ENCODE measurements at places on chromosomes 16 and 17. TPM values are rescaled to one million over a fixed set of nuclear protein-coding genes. Genes with fewer than 3 reads are reported as not detected.
A peak's percentile ranks its signal among the peaks of the same experiment; 100 is the strongest.

Gene ATXN2L
- 81.2 TPM for total RNA-seq

GRCh38 chr16:15847611-15848175 lies 9.1 kb downstream of the MYH11 start:
- no peaks in the 10 kb centered on the region for H3K36me3 ChIP-seq
- H3K27ac ChIP-seq, result no peak overlapping the region
- no peak for DNase-seq
- no peaks in the 10 kb centered on the region for H3K4me1 ChIP-seq

DNA sequence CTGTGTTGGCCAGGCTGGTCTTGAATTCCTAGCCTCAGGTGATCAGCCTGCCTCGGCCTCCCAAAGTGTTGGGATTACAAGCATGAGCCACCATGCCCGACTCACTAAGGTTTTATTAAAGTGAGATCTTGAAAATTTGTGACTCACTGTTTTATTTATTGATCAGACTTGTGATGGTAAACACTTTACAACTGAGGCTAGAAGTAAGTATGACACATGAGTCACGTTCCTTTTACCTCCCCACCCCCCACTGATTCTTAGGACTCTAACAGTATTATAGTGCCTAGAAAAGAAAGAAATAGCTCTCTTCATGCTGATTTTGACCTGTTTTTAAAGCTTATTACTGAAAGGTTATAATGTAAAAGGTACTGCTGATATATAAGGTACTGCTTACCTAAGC lies 160.6 kb downstream of the TANC2 start:
- DNase-seq, result no peak
- no peaks in the 10 kb centered on the region for H3K4me1 ChIP-seq
- no peak overlapping the region for H3K27ac ChIP-seq
- H3K36me3 ChIP-seq, result no peaks in the 10 kb centered on the region

Gene UMOD
- not detected for total RNA-seq

GRCh38 chr17:64572682-64573154 lies 65.9 kb downstream of the CEP95 start:
- no peaks in the 10 kb centered on the region for H3K4me1 ChIP-seq
- peak; percentile 54 for DNase-seq
- peaks cover 30% of the 10 kb centered on the region for H3K36me3 ChIP-seq
- H3K27me3 ChIP-seq, result no peaks in the 10 kb centered on the region
- no peak overlapping the region for H3K4me3 ChIP-seq

Gene ADGRG1
- not detected for total RNA-seq

GRCh38 chr17:15981208-15981607 lies 18.3 kb downstream of the ZSWIM7 start:
- H3K27me3 ChIP-seq, result no peaks in the 10 kb centered on the region
- H3K27ac ChIP-seq, result no peak overlapping the region
- H3K36me3 ChIP-seq, result peaks cover 36% of the 10 kb centered on the region

GRCh38 chr16:89326721-89327120 lies 109.2 kb downstream of the ZNF778 start:
- H3K27ac ChIP-seq, result peak overlapping the region; percentile 95
- H3K4me3 ChIP-seq, result no peak overlapping the region
- H3K4me1 ChIP-seq, result peaks cover 47% of the 10 kb centered on the region

GRCh38 chr17:42405963-42406495 lies 17.0 kb downstream of the CAVIN1 start:
- H3K4me3 ChIP-seq, result no peak overlapping the region
- no peaks in the 10 kb centered on the region for H3K36me3 ChIP-seq
- no peaks in the 10 kb centered on the region for H3K4me1 ChIP-seq
- no peak overlapping the region for H3K27ac ChIP-seq

Gene CASKIN1
- total RNA-seq, result 15.5 TPM

Gene ADORA2B
- 10.5 TPM for total RNA-seq

Gene SEPHS2
- total RNA-seq, result 14.0 TPM
